Foreskin keratinocyte (primary cell): ENCODE measurements at places on chromosomes 1 and 21. TPM values are rescaled to one million over a fixed set of nuclear protein-coding genes. Genes with fewer than 3 reads are reported as not detected.

DNA sequence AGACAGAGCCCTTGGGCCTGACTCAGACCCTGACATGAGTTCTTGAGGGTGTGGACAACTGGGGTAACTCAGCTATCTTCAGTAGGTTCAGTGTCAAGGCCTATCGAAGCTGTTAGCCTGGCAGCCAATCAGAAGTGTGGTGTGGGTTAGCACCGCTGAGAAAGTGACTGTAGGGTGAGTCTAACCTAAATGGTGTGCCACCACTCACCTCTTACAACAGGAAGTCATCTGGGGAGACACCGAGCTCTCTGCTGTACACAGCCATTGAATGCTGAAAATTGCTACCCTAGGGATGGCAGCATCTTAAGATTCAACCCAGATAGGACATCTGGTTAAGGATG lies 44.6 kb downstream of the RASSF5 start:
- DNase-seq, result no peak

GRCh38 chr1:7279769-7280168 lies 491.3 kb upstream of the VAMP3 start:
- no peak for DNase-seq

- DNase-seq, result no peak
Measured at GRCh38 chr1:23356471-23357137, 12.5 kb upstream of the HNRNPR start.

DNA sequence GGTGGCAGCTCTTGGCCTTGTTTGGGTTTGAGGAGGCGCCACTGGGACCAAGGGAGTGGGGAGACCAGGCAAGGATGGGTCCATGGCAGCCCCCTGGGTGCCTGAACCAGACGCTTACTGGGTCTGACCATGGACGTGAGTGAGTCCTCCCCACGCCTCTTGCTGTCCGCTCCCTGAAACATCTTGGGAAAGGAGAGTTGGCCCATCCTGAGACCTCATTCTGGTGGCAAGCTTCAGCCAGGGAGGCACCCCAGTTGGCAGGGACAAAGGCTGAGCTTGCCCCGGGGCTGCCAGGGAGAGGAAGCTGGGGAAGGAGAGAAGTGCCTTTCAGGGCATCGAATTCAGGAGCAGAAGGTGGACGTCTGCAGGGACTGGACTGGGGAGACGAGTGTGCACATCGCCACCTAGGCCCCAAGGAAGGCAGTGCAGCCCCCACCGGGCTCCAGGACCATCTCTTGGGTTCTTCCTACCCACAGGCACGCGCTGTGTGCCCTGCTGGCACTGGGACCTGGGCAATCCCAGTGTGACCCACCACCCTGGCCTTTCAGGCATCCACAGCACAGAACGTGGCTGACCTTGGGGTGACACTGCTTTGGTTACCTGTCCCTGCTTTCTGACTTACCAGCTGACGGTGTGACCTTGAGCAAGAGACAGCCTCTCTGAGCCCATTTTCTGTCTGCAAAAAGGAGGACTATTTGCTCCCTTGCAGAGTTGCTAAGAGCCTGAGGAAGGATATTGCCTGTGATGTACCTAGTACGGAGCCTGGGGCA lies 132.9 kb upstream of the WNT4 start:
- peak; percentile 36 for DNase-seq

The S100A8 gene
- total RNA-seq, result 4.1 and 6.2 TPM in 2 replicates

- DNase-seq, result no peak
Measured at GRCh38 chr1:178867670-178868069, 3.2 kb downstream of the ANGPTL1 start.

DNA sequence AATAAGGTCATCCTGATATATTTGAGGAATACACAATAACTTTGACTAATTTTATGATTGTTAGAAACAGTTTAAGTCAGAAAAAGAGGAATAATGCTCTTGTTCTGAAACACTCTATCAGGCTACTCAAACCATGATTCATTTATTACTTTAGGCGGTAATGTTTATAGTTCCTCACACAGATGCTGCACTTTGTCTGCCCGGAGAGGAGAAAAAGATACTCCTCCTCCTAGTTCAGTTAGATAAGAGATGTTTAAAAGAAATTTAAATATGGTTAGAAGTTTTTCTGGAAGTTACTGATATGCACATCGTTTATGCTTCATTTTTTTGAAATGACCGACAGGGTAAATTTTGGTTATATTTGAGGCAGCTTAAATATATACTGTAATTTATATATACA lies 103.0 kb downstream of the ZMYM4 start:
- no peak for DNase-seq
